ENCODE measurements at places on chromosomes 11 and 22.

GRCh38 chr11:129955282-129955681 lies 47.4 kb downstream of the PRDM10 start:
- no peak for DNase-seq

GRCh38 chr11:124199702-124200101 lies 16.6 kb downstream of the OR10D3 start:
- no peak for DNase-seq

GRCh38 chr11:134380785-134381184 lies 31.3 kb downstream of the B3GAT1 start:
- DNase-seq, result no peak

DNA sequence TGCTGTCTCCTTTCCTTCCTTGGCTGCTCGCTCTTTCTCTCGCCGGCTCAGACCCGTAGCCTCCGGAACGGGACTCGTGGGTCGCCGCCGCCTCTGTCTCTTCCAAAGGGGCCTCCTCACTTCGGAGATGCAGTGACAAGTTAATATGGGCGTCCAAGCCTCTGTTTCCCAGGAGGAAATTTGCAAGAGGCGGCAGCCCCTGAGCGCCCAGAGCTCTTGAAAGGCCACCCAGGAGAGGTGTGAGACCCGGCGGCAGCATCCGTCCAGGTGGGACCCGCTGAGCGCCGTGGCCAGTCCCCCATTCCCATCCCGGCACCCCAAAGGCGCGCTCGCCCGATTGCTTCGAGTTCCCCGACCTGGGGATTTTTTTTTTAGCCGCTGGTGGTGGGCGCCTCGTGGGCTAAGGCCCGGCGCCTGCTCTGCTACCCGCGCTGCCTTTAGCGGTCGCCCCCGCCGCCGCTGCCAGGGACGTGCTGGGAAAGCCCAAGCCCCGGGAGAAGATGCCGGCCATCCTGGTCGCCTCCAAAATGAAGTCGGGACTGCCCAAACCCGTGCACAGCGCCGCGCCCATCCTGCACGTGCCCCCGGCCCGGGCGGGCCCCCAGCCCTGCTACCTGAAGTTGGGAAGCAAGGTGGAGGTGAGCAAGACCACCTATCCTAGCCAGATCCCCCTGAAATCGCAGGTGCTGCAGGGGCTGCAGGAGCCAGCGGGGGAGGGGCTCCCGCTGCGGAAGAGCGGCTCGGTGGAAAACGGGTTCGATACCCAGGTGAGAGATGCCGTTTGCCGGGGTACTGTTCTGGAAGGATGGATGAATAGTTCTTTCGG lies 772 bp downstream of the NAV2 start:
- no peak for DNase-seq

DNA sequence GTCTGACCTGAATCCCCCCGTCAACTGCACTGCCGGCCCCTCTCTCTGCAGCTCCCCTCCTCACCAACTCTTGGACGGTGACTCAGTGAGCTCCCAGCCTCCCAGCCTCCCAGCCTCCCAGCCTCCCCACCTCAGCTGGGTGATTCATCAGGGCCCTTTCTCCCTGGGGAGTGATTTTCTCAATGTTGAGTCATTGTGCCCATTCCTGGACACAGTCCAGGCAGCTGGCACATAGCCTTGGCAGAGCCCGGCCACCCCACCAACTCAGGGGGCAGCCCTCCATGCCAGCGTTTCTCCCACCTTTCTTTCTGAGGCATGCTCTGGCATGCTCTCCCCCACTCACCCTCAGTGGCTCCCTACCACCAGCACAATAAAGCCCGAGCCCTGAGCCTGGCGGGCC lies 30.7 kb downstream of the PDE2A start:
- no peak for DNase-seq

- DNase-seq, result no peak
Measured at GRCh38 chr11:93608364-93608763, 53.1 kb upstream of the CEP295 start.

DNA sequence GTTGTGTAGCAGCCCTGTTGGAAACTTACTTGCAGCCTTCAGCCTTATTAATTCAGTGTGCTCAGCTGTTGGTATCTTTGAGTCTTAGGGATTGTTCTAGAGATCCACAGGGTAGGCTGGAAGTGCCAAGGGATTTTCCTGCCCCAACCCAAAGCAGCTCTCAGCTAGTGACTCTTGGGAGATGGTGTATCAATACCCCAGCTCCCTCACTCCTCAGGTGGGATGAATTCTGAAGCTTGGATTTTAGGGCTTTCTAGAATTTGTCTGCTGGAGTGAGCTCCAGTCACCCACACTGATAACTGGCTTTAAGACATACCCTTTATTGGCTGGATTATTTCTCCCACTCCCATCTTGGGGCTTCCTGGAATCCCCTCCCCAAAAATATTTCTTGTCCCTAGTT lies 493.0 kb downstream of the MN1 start:
- DNase-seq, result no peak

DNA sequence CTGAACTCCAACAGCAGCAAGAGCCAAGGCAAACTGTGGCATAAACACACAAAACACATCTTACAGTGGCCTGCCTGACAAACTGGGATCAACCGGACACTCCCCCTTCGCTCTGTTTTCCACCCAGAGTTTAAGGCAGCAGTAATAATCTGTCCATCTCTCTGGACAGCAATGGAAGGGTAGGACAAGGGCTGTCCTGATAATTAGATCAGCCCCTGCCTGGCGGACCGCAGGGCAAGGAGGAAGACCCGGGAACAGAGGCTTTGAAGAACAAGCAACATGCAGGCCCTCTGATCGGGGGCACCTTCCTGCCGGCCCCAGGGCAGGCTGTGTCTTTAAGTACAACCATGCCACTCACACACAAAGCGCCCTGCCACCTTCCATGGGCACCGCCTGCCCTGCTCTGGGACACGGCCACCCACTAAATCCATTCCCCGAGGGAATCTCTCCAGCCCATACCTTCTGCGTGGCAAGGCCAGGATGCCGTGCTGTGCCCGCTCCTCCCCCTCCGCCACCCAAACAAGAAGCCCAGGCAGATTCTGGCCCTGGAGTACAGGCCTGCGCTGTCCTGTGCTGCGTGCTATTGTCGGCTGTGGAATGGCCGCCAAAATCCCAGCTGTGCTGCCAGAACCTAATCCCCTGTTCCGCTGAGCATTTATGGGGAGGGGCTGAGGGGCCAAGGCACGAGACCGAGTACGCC lies 38.8 kb downstream of the NUMA1 start:
- DNase-seq, result peak; percentile 48

DNA sequence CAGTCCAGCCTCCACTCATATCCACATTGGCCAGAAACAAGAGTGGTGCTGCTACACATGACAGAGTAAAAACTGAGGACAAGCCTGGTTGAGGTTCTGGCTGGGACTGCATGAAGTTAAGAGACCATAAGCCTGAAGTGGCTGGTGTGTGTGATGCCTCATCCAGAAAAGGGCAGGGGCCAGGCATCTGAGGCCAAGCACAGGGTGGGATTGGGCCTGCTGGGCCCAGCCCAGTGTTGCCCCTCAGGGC lies 25.3 kb downstream of the ARVCF start:
- no peak for DNase-seq

- no peak for DNase-seq
Measured at GRCh38 chr22:37892566-37893335, 13.3 kb upstream of the MICALL1 start.

DNA sequence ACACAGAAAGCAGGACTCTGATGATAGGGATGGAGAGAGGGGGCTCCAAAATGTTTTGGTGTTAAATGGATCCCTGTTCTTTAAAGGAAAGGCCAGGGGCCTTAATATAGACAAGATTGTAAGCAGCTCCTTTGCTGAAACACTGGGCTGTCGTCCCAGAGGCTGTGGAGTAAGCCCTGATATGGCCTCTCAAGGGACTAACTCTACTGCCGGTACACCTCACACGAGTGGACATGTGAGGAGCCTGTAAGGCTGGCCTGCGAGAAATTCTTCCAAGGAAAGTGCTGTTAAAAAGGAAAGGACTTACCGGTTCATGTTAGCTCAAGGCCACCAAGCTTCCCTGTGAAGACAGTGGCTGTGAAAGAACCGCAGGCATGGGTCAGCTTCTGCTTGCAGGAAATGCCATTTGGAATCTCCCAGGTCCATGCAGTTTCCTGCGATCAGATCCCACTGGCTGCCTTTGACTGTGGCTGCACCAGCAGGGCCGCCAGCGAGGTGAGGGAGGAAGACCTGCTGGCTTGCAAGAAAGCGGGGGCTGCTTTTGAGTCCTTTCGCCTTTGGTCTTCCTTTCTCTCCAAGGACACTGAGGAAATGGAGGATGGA lies 106.6 kb downstream of the PRR5L start:
- no peak for DNase-seq

GRCh38 chr11:68092411-68092810 lies 28.8 kb downstream of the CHKA start:
- no peak for DNase-seq

DNA sequence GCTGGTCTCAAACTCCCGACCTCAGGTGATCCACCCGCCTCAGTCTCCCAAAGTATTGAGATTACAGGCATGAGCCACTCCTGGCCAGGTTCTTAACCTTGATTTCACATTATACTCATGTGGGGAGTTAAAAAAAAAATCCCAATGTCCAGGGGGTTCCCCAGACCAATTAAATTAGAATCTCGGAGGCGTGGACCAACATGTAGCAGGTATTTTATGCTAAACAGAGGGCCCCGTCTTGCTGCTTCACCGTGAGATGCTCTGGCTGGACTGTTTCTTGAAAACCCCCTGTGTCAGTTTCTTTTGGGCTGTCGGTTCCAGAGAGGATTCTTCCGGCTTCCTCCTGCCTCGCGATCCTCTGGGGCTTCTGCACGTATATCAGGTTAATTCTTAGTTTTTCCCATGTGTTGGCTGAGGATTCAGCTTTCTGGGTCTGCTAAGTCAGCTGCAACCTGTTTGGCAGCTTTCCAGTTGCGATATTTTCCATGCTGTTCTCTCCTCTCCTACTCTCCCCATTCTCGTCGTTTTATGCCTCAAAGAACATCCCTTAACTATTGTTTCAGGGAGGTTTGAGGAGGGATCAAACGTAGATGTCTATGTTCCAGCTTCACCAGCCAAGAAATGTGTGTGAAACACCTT lies 50.6 kb upstream of the ACCSL start:
- no peak for DNase-seq

DNA sequence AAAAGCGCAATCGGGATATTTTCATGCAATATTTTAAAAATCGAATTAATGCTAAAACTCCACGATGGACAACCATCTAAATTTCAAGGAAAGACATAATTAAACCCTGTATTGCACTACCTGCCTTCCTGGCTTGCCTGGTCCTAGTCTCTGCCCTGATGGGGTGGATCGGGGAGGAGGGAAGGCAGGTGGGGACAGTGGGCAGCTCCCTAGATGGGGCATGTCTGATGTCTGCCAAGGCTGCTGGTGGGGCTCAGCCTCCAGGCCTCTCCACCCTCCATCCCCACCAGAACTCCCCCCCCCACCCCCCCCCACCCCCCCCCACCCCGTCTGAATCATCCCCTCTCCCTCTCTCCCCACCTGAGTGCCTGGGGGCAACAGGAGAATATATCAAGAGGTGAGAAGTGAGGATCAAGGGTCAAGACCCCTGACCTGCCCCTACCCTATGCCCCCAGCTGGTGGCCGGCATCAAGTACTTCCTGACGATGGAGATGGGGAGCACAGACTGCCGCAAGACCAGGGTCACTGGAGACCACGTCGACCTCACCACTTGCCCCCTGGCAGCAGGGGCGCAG lies 650 bp downstream of the CST6 start:
- DNase-seq, result no peak

GRCh38 chr11:119592642-119593041 lies 136.4 kb downstream of the NECTIN1 start:
- no peak for DNase-seq

GRCh38 chr22:23157560-23158515 lies 12.6 kb downstream of the RAB36 start:
- no peak for DNase-seq

- DNase-seq, result peak; percentile 52
Measured at GRCh38 chr11:2892215-2892966, 6.8 kb upstream of the CDKN1C start.

DNA sequence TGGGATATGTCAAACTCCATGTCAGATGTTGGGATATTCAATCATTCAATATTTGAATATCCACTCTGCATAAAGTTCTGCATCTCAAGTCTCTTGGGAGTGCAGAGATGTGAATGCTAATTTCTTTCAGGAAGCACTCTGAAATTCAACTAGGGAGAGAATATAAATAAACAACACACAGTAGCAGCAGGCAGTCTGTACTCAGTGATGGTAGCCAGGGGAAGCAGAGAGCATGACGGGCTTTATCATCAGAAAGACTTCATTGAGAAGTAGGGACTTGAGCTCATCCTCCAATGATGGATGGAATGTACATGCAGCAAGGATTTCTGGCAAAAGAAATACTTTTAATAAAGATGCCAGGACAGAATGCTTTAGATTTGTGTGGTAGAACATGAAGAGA lies 9.8 kb upstream of the TEAD1 start:
- no peak for DNase-seq

DNA sequence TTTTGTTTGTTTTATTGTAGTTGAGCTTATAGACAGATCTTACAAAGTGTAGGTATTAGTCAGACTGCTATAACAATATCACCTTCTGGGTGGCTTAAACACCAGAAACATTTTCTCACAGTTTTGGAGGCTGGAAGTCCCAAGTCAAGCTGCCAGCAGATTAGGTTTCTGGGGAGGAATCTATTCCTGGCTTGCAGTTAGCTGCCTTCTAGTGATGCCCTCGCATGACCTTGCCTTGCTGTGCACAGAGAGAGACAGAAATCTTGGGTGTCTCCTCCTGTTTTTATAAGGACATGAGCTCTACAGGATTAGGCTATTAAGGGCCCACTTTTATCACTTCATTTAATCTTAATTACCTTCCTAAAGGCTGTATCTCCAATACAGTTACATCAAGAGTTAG lies 1635.2 kb downstream of the FAM181B start:
- no peak for DNase-seq

GRCh38 chr11:13015753-13016152 lies 6.6 kb downstream of the RASSF10 start:
- no peak for DNase-seq

- DNase-seq, result no peak
Measured at GRCh38 chr22:48100685-48101417, 1338.4 kb downstream of the TBC1D22A start.

Data from central memory CD4-positive, alpha-beta T cell (primary cell).